ENCODE measurements at places on chromosomes 3 and 15. TPM values are rescaled to one million over a fixed set of nuclear protein-coding genes. Genes with fewer than 3 reads are reported as not detected.

CCR8 gene
- not detected for total RNA-seq

GHRL gene
- total RNA-seq = 0.34 TPM

DNA sequence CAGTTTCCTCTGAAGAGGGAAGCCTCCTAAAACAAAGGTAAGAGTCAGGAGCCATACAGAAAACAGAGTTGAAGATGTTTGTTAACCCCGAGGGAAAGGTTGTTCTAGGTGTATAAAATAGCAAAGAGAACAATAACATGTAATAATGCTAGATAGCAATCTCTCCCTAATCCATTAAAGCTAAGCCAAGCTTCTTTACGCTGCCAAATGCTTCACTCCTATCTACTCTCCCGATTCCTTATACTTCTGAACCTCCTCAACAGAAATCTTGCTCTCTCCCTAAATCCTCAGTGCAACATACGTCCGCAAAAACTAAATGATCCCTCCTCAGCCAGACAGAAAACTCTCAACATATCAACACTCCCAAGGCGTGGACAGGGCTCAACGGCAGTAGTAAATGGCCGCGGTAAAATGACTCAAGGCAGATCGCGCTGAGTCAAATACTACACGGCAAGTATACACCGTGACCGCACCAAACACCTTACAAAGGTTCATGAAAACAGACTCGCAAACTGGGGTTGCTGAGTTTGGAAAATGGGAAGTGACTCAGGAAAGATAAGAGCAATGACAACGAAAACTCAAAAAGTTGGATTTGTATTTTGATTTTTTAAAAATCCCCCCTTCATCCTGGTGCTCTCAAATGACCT is 682 bp downstream of the CLDND1 start:
- H3K27me3 ChIP-seq = no peaks in the 10 kb centered on the region
- H3K4me3 ChIP-seq = peak overlapping the region; percentile 59
- no peaks in the 10 kb centered on the region for H3K4me1 ChIP-seq
- peaks cover 41% of the 10 kb centered on the region for H3K36me3 ChIP-seq

DNA sequence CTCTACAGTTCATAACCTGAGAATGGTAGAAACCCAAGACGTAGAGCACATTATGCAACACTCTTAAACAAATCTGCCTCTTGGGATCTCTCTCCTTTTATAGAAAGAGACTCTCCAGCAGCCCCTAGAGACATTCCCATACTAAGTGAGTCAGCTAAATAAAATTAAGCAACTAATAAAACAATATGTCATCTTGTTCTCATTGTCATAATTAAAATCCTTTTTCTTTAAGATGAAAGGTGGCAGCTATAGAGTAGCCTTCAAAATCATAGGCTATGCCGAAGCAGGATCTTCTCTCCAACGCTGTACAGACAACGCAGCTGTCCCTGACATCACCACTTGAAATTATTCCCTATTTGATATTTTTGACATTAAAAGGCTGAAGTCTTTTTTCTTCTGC is 790.0 kb downstream of the FHIT start:
- 0 out of 2 replicates have a peak, but pooled peaks cover 8% of the 10 kb centered on the region for H3K27me3 ChIP-seq
- H3K36me3 ChIP-seq = no peaks in the 10 kb centered on the region
- H3K27ac ChIP-seq = no peak overlapping the region

IL12A gene
- 0.13 TPM for total RNA-seq

DNA sequence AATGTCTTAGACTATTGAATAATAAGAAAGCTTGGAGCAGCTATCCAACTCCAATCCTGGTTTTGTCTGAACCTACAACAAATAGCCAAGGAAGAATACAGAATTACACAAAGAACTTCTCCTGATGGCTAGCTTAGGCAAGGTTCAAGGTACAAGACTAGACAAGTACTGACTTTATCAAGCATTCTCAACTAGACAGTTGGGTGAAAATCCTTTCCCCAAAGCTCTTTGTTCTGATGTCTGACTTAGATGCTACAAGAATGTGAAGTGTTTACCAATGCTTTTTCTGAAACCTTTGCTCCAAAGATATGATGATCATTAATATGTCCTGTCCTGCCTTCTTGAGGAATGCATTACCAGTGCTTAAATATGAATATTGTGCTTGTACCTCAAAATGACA is 113.8 kb downstream of the ANXA2 start:
- no peaks in the 10 kb centered on the region for H3K4me1 ChIP-seq
- no peak overlapping the region for H3K27ac ChIP-seq
- no peaks in the 10 kb centered on the region for H3K27me3 ChIP-seq
- DNase-seq = no peak

DNA sequence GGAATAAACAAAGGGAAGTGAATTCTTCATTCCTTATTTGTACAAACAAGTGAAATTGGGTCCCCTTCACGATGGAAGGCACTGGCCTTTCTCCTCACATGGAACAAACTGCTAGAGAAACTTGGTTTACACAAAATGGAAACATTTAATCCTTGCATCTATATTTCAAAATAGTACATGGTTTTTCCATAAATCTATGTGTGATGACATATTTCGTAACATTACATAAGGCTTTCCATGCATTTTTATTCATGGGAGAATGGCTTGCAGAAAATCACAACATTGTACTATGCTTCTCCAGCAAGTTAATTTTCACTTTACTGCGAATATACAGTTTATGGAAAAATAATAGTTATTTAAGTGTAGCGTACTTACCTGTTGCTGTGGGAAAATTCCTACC is 81.0 kb upstream of the CDIN1 start:
- no peak for DNase-seq
- H3K4me3 ChIP-seq = no peak overlapping the region
- H3K27ac ChIP-seq = no peak overlapping the region
- no peaks in the 10 kb centered on the region for H3K4me1 ChIP-seq
- no peaks in the 10 kb centered on the region for H3K36me3 ChIP-seq

DNA sequence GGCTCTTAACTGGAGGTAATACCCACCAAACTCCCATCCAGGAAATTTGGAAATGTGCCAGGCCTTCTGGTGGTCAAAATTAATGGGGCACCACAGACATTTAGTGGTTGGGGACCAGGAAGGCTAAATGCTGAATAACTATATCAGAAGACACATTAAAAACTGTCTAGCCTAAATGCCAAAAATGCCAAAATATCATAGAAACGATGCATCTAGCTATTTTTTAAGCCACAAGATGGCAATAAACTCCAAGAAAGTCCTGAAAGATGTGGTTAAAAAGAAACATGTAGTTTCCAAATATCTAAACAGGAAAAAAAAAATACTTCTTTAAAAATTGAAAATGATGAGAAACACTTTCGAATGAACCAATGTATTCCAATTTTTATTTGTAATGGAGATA is 19.9 kb downstream of the CCDC14 start:
- no peak for DNase-seq
- H3K4me3 ChIP-seq = no peak overlapping the region
- peaks cover 62% of the 10 kb centered on the region for H3K36me3 ChIP-seq
- H3K27ac ChIP-seq = no peak overlapping the region
- no peaks in the 10 kb centered on the region for H3K4me1 ChIP-seq
- no peaks in the 10 kb centered on the region for H3K27me3 ChIP-seq

GRCh38 chr3:131050001-131050400 is 23.3 kb downstream of the NEK11 start:
- no peak overlapping the region for H3K4me3 ChIP-seq
- H3K27ac ChIP-seq = no peak overlapping the region
- no peaks in the 10 kb centered on the region for H3K4me1 ChIP-seq
- no peaks in the 10 kb centered on the region for H3K36me3 ChIP-seq
- no peaks in the 10 kb centered on the region for H3K27me3 ChIP-seq
- no peak for DNase-seq

DNA sequence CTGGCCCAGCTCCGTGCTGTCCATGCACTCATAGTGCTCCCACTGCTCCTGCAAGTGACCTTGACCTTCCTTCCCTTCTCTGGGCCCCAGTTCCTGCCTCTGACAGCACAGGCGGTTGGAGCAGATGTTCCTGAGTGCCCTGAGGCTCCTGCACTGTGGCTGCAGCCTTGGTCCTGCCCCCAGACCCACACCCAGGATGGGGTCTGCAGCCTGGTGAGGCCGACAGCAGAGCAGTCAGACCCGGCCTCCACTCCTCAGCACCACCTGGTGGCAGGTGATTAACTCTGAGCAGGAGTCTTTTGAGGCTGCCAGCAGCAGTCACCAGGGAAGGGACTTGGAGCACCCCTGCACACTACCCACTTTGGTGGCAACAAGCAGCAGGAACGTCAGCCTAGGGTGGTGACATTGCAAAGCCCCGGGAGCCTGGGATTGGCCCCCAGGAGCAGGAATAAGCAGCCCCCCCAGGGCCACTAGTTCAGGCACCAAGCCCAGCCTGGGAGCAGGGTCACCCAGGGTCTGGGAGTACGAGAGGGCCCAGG is 64.6 kb downstream of the CYP11A1 start:
- peaks cover 8% of the 10 kb centered on the region for H3K4me1 ChIP-seq
- H3K27me3 ChIP-seq = peaks cover 45% of the 10 kb centered on the region
- DNase-seq = peak; percentile 54
- H3K4me3 ChIP-seq = no peak overlapping the region
- H3K27ac ChIP-seq = no peak overlapping the region
- H3K36me3 ChIP-seq = no peaks in the 10 kb centered on the region

DNA sequence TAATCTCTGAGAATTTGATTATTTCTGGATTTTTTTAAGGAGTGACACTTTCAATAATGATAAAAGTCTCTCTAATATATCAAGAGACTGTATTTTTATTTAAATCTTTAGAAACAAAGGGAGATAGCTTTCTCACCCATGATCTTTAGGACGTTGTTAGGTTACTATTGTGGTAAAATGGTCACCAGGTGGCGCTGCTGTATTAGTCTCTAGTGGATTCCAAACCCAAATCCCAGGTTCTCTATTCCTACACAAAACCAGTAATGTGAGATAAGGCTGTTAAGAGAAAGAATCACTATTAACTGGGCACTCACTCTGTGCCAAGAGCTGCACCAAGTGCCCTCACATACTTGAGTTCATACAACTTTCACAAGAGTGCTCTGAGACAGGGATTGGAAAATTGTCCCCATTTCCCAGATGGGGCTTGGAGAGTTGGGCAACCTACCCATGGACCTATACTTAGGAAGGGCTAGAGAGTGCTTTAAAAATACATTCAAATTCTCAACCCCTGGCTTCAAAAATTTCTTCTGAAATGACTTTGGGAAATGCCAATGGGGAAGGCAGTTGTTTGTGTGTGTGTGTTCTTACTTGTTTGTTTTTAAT is 593.4 kb upstream of the TGFBR2 start:
- no peaks in the 10 kb centered on the region for H3K27me3 ChIP-seq
- H3K27ac ChIP-seq = no peak overlapping the region
- no peaks in the 10 kb centered on the region for H3K36me3 ChIP-seq
- no peak overlapping the region for H3K4me3 ChIP-seq
- DNase-seq = peak; percentile 38

DNA sequence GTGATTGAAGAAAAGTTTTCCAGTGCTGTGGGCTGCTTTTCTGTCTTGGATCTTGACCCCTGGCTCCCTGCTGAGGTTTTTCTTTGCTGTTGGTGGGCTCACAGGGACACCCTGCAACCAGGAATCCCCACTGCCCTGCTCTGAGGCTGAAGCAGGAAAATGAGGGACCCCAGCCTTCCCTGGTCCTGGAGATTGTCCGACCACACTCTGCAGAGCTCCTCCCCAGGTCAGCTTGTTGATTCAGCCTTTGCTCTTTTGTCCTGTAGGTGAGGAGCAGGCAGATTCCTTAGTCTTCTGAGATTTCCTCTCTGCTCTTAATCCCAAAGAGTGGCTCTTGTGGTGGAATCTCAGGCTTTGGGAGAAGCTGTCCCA is 194.5 kb downstream of the RPLP1 start:
- H3K27ac ChIP-seq = no peak overlapping the region
- H3K36me3 ChIP-seq = no peaks in the 10 kb centered on the region
- DNase-seq = no peak
- no peaks in the 10 kb centered on the region for H3K4me1 ChIP-seq
- H3K4me3 ChIP-seq = no peak overlapping the region
- peaks cover 21% of the 10 kb centered on the region for H3K27me3 ChIP-seq

PSMA4 gene
- total RNA-seq = 388 TPM

All from K562 (cell line).